ENCODE measurements at places on chromosomes 4 and X.

GRCh38 chr4:178056996-178057395 is 614.8 kb upstream of the AGA start:
- ATAC-seq: no peak

DNA sequence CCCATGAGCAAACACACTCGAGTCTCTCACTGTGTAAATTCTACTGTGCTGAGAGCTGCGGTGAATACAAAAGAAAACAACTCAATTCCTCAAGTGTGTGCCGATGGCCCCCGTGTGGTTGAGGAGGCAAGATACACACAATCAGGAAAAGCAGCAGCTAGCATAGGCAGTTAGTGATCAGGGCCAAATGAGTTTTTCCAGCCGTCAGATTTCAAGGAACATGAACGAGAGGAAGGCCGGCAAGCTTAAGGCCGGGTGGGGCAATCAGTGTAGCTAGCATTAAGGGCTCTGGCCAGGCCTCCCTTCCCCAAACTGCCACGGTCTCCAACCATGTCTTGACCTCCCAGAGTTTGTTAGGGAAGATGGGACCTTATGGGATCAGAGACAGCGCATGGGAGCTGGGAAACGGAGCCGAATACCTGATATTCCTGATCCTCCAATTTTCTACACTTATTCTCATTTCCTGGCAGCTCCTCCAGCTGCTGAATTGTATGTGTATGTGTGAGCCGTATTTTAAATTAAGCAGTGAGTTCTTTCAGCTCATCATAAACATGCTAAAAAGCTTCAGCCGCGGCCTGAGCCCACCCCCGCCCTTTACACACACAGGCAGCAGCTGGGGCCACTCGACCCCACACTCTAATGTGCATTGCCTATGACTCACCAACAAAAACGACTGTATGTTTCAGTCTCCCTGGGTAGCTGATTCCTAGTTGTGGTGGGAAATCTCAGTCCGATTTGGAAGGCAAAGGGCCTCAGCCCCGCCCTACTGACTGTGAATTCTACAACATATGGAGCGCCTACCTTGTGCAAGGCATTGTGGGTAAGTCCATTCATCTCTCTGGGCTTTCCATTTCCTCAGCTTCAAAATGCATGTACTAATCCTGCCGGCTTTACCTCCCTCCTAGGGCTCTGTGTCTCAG is 59.9 kb downstream of the RTL9 start:
- peak; percentile 83 for ATAC-seq

DNA sequence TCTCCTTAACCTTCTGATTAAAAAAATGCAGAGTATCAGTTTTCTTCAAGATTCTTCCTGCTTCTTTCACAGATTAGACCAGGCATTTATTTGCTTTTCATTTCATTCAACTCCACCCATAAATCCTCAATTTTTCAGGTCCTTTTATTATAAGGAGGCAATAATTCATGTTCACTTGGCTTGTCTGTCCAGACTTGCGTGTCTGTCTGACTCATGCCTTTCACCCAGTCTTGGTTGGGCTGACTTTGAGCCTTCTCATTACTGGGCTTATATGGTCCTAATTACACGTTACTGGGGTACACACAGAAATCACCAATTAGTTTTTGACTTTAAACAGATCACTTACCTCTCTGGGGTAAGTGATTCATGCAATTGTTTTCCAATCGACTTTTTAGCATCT is 48.8 kb upstream of the GALNT7 start:
- ATAC-seq: peak; percentile 79

GRCh38 chrX:13898083-13898482 is 81.2 kb upstream of the GPM6B start:
- peak; percentile 54 for ATAC-seq

DNA sequence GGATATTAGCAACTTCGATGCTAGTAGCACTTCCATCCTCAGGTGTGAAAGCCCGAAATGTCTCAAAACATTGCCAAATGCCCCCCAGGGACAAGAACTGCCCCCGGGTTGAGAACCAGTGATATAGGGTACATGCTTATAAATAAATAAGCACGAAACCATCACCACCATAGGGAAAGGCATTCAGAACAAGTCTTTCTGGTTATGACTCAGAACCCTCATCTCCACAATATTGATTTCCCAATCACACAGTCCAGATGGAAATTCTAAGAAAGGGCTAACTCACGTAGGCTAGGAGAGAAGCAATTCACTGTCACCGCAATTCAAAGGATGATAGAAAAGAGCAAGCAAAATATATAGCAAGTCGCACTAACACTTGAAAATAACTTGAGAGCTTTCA is 84.8 kb downstream of the ANOS1 start:
- no peak for ATAC-seq

- no peak for ATAC-seq
These were observed 68.0 kb upstream of the STIM2 start for GRCh38 chr4:26792639-26793038.

DNA sequence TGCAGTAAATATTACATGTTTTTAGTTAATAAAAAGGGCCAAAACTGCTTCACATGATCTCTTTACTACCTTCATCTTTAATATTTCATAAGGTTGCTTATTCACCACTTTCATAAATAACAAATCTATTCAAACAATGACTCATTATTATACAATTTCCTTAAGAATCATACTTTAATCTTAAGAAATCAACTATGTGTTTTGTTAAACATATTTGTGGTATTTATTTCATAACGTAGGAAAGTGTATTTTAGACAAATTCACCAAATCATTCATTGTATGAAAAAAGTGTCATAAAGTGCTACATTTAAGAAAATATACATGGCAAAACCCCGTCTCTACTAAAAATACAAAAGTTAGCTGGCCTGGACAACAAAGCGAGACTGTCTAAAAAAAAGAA is 150.5 kb upstream of the RXFP1 start:
- ATAC-seq: no peak

DNA sequence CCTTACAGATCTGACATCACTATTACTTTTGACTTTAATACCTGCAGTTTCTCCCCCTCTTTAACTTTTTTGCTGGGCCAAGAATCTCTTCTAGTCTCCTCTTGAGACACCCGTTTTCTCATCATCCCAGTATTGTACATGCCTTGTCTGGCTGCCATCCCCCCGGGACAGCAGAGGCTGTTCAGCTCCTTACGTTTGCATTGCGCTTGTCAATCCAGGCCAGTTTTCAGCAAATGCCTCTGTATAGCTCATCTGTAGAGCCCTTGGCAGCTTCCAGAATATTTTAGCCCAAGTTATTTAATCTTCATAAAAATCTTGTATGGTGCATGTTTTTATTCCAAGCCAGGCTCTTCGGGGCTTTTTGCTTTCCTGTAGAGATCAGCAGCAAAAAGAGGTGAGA is 22.3 kb upstream of the HOPX start:
- ATAC-seq: no peak
